ENCODE measurements at places on chromosomes 2 and 18. TPM values are rescaled to one million over a fixed set of nuclear protein-coding genes. Genes with fewer than 3 reads are reported as not detected.

DNA sequence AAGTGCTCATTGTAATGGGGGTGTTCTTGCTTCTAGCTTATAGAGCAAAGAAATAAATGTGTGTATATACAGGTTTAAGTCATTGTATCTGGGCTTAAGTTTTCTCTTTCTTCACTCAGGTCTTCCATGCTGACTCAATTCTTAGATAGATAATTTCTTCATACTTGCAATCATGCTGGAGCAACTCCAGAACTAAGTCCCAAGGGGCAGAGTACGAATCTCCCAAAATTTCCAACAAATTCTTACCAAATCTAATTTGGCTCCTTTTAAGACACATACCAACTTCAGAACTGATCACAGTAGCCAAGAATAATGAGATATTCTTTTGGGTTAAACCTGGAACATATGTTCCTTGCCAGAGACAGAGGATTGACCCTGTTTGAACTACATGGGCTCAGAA lies 4.3 kb upstream of the SPAG16 start:
- no peak for DNase-seq

DNA sequence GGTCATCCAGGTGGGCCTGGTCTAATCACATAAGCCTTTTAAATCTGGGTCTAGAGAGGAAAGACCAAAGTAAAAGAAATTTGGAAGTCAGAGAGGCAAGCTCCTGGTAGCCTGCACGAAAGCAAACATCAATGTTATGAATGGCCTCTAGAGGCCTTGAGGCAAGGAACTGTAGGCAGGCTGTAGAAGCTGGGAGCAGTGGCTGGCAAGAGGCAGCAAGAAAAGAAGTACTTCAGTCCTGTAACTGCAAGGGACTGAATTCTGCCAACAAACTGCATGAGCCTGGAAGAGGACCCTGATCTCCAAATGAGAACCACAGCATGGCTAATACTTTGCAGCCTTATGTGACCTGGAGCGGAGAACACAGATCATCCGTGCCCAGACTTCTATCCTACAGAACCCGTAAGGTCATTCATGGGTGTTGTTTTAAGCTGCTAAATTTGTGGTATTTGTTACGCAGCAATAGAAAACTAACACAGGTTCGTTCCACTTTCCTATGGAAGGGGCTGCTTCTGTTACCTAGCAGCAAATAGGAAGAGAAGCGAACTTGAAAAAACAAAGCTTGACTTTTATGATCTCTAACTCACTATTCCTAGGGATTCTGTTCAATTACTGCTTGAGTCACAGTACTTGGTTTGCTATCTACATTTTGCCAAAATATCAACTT lies 1.2 kb downstream of the IMMT start:
- DNase-seq: no peak

GRCh38 chr2:8564475-8564874 lies 117.4 kb upstream of the ID2 start:
- no peak for DNase-seq

- peak; percentile 72 for DNase-seq
These were observed 35.6 kb downstream of the GLI2 start for GRCh38 chr2:120771111-120771780.

DNA sequence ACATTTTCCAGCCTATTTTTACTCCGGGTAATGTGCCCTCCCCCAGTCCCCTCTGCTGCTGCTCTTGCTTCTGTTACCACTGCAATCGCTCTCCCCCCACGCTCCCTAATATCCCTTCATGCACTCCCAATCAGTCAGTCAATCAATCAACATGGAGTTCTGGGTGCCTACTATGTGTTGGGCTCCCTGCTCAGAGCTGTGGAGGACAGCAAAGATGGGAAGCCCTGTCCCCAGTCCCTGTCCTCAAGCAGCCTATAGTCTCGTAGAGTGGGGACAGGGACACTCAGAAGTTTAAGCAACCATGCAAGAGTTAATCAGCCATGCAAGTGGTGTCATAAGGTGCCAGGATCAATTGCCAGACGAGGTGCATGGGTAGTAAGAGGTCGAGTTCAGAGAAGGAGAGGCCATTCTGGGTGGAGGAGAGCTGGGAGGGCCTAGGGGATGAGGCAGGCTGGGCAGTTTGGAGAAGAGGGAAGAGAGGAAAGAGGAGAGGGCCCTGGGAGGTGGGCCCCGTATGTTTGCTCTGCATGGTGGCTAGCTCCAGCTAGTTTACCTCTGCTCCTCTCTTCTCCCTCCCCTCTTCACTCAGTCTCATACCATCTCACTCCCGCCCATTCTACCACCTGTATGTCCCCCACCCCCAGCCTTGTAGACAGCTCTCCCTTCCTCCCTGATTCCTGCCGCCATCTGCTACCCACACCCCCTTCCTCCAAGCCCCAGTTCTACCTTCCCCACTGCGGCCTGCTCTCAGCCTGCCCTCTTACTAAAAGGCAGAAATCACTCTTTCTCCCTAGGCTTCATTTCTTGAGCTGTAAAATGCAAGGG lies 3.9 kb downstream of the ASIC4 start:
- DNase-seq: no peak

DNA sequence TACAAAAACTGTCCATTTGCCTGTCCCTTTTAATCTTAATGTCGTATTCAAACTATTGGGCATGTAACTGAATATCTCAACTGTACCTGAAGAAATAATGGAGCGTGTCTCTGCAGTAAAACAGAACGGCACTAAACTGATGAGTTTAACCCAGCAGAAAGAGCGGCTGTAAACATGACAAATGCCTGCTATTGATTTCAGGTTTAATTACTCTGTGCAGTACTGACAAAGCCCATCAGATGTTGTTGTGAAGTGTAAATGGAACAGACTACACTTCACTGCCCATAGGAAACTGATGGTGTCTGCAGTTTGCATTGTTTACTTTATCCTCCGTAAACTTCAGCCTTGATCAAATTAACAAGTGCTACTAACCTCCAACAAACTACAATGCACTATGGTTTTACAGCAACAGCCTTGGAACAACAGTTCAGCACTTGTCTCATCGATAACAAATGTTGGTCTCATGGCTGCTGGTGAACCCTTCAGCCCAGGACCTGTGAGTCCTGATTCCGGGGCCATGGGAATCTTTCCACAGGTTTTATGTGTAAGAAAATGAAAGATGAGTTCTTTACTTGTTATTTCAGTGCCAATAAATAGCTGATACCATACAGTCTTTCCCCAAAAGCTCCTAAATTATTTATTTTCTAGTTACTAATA lies 316.5 kb downstream of the CCDC178 start:
- no peak for DNase-seq

DNA sequence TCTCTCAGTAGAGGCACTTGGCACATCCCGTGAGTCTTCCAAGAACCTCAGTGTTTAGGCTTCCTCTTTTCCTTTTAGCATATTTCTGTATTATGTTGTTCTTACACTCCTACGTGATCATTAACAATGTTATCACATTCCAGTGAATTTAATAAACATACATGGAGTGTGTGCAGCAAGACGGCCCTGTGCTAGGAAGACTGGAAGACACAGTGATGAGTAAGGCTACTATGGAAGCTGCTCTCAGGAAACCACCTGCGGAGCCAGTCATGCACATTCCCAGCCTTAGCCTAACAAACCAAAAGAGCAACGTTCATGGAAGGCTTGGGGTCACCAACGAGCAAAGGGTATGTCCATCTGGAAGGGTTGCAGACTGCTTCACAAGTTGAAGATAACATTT lies 103.4 kb downstream of the ETAA1 start:
- peak; percentile 66 for DNase-seq

- no peak for DNase-seq
These were observed 1.8 kb downstream of the EVX2 start for GRCh38 chr2:176081837-176082524.

DNA sequence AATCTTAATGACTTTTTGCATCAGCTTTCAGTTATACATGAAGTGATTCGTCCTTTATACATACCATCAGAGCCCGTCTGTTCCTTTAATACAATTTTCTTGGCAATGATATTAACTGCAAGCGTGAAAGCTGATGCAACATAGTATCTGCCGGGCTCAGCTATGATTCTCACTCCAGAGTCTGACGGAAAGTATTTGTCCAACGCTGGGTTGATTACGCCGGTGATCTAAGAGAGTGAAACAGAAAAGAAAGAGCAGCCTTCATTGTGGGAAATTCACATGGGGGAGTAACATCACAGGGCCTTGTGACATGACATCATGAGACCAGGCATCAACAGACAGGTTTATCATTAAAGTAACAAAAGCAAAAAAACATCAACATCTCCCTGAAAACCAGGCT lies 6.2 kb downstream of the ODC1 start:
- no peak for DNase-seq

- DNase-seq: no peak
These were observed 59.7 kb upstream of the PMAIP1 start for GRCh38 chr18:59839931-59840685.

DNA sequence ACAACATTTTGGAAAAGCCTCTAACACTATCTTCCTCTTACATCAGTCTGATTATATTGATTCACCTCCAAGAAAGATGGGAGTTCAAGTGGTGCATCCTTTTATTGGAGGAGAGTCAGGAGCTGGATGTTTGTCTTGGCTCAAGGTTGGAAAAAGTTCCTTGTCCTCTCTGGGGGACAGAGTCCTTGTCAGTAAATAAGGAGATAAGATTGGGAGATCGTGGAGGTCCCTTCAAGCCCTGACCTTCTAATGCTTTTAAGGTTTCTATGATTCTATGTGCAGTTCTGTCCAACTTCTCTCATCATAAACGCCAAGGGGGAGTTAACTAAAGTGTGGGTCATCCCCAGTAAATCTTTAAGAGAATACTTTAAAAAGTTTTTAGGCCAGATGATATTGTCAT lies 60.9 kb upstream of the CCBE1 start:
- DNase-seq: no peak

DNA sequence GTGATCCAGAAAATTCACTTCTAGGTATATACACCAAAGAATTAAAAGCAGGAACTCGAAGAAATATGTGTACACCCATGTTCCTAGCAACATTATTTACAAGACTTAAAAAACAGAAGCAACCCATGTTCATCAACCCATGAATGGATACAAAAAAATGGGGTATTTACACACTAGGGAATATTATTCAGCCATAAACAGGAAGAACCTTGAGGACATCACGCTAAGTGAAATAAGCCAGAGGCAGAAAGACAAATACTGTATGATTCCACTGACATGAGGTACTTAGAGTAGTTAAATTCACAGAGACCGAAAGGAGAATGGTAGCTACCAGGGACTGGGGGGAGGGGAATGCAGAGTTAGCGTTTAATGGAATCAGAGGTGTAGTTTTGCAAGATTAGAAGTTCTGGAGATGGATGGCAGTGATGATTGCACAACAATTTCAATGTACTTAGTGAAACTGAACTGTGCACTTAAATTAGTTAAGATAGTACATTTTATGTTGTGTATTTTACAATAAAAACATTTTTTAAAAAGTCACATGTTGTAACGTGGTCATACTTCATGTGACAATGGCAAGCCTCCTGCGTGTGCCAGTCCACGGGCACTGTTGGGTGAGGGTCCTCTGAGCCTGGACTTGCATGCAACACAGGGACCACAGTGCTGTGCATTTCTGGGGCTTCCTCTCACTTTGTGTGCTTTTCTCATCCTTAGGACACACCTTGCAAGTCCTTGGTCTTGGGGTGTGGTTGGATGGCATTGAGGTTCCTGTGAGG lies 206.1 kb upstream of the HDAC4 start:
- no peak for DNase-seq

DNA sequence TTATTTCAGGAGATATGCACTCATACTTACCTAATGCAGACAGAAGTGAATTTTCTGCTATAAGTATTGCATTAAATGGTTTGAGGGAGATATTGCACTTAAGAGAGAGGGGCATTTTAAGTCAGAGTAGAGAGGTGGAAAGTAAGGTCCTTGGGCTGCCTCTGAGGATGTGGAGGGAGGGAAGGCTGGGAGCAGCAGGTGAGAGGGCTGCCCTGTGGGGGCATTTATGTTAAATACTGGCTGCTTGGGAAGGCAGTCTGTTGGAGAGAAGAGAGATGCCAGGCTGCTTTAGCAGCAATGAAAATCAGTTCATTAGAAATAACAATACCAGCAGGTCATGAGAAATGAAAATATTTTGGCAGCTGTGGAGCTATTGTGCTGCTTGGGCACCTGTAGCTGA lies 576.2 kb upstream of the HS6ST1 start:
- no peak for DNase-seq

- DNase-seq: no peak
These were observed 814.5 kb upstream of the PIK3C3 start for GRCh38 chr18:41140506-41140905.

DNA sequence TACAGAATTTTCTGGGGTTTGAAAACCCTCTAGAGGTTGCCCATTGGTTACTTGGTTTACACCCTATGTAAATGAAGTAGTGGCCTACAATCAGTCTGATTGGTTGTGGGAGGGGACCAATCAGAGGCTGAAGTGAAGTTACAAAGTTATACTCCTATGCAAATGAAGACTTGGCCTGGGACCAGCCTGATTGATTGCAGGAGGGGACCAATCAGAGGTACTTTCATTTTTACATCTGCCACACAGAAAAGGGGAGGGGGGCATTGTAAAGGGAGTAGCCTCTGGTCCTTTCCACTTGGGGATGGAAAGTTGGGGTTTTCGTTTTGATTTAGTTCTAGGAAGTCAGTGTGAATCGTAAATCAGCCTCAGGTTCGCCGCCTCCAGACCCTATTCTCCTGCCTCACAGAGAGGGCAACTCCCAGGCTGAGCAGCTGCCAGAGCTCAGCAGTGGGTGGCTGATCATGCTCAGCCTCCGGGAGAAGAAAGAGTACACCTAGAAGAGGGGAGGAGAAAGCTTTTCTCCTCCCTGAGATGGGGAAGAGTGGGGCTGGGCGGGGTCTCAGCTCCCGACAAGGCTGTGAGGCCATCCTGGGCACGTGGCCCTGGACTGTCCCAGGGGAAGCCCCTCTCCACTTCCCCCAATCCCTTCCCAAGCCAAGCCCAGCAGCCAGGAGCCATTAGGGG lies 372.5 kb downstream of the GALR1 start:
- no peak for DNase-seq

GRCh38 chr2:27086724-27087593 lies at the start of gene KHK:
Gene KHK (plus strand): TSS chr2:27086772. CDS start chr2:27087260, 488 bp downstream.
- no peak for DNase-seq

GRCh38 chr2:85770786-85771409 lies 17.1 kb downstream of the ATOH8 start:
- DNase-seq: no peak

DNA sequence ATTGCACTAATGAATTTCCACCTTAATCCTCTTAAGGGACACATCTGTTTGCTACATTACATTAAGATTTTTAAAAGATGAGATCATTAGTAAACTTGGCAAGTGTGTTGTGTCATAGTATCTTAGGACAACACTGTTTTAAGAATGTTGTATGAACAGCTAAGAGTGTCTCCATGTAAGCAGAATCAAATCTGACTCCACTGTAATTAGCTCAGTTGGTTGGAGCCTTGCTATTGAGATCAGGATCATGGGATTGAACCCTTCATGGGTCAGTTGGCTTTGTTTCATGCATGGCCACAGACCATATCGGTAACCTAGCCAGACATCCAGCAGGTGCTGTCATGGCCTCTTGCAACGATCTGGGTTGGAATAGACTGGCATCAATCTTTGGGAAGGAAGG lies 5.2 kb downstream of the FHOD3 start:
- DNase-seq: no peak

The EFHD1 gene
- polyA plus RNA-seq: not detected

The SULT1C4 gene
- 4.1 TPM for polyA plus RNA-seq

The SF3B6 gene
- polyA plus RNA-seq: 209 TPM

The AKAIN1 gene
- polyA plus RNA-seq: not detected

The DOCK10 gene
- polyA plus RNA-seq: 53.0 TPM

The PDE1A gene
- 4.3 TPM for polyA plus RNA-seq

The POTEC gene
- polyA plus RNA-seq: not detected

Data from AG04450 (cell line).